ENCODE measurements at places on chromosomes 3 and 15. TPM values are rescaled to one million over a fixed set of nuclear protein-coding genes. Genes with fewer than 3 reads are reported as not detected.

The TARS3 gene
- total RNA-seq = 5.2 TPM

The CXCR6 gene
- not detected for total RNA-seq

The ACOX2 gene
- total RNA-seq = 4.9 TPM

The TRIM71 gene
- total RNA-seq = not detected

The MRPS25 gene
- total RNA-seq = 9.2 TPM

The DNAJA4 gene
- 7.3 TPM for total RNA-seq

The GXYLT2 gene
- total RNA-seq = under 0.01 TPM

The ALDH1L1 gene
- not detected for total RNA-seq

The PHC3 gene
- 28.4 TPM for total RNA-seq

The GCNT3 gene
- total RNA-seq = not detected

The TRH gene
- not detected for total RNA-seq

The PLCH1 gene
- not detected for total RNA-seq

The TGM5 gene
- total RNA-seq = not detected

The SLC38A3 gene
- total RNA-seq = 0.13 TPM

The CISH gene
- total RNA-seq = 0.44 TPM

The MYO1E gene
- total RNA-seq = 135 TPM

The ITGA11 gene
- 1.6 TPM for total RNA-seq

The PRKCI gene
- total RNA-seq = 25.4 TPM

The CNTN4 gene
- total RNA-seq = not detected

The PRSS50 gene
- total RNA-seq = not detected

The CHST13 gene
- not detected for total RNA-seq

The RYR3 gene
- total RNA-seq = under 0.01 TPM

The ABI3BP gene
- total RNA-seq = 17.4 TPM

The GP9 gene
- total RNA-seq = not detected

The IL5RA gene
- not detected for total RNA-seq

The PIAS1 gene
- total RNA-seq = 17.9 TPM

The CHRM5 gene
- 0.31 TPM for total RNA-seq

The SRGAP3 gene
- total RNA-seq = under 0.01 TPM

The IMPDH2 gene
- total RNA-seq = 210 TPM

The POTEB2 gene
- total RNA-seq = not detected

The SMCO1 gene
- total RNA-seq = not detected

The ZNF385D gene
- 3.2 TPM for total RNA-seq

The PCSK6 gene
- 0.49 TPM for total RNA-seq

The B4GALT4 gene
- 5.8 TPM for total RNA-seq

The GTF2E1 gene
- total RNA-seq = 41.5 TPM

The AGTR1 gene
- total RNA-seq = not detected

The ZBTB47 gene
- 15.3 TPM for total RNA-seq

The AHSG gene
- not detected for total RNA-seq

The TIMP4 gene
- 0.97 TPM for total RNA-seq

The ANKRD28 gene
- 126 TPM for total RNA-seq

Data from bladder microvascular endothelial cell (primary cell).